Common myeloid progenitor, CD34-positive (primary cell): ENCODE measurements at places on chromosomes 3 and 15.
A peak's percentile ranks its signal among the peaks of the same experiment; 100 is the strongest.

- no peak overlapping the region for H3K27ac ChIP-seq
- H3K4me1 ChIP-seq: peaks cover 15% of the 10 kb centered on the region
- no peaks in the 10 kb centered on the region for H3K27me3 ChIP-seq
- no peak for DNase-seq
- peaks cover 8% of the 10 kb centered on the region for H3K36me3 ChIP-seq
Observed at GRCh38 chr3:195208183-195208582, 62.8 kb downstream of the XXYLT1 start.

- DNase-seq: no peak
- H3K27me3 ChIP-seq: no peaks in the 10 kb centered on the region
- no peaks in the 10 kb centered on the region for H3K4me1 ChIP-seq
- no peak overlapping the region for H3K27ac ChIP-seq
Observed at GRCh38 chr3:123262226-123262625, 60.5 kb downstream of the SEC22A start.

- no peaks in the 10 kb centered on the region for H3K27me3 ChIP-seq
- H3K36me3 ChIP-seq: no peaks in the 10 kb centered on the region
- H3K4me1 ChIP-seq: no peaks in the 10 kb centered on the region
- DNase-seq: no peak
- no peak overlapping the region for H3K27ac ChIP-seq
Observed at GRCh38 chr15:58453931-58454793, 22.4 kb downstream of the LIPC start.

- no peaks in the 10 kb centered on the region for H3K4me1 ChIP-seq
- DNase-seq: no peak
- no peak overlapping the region for H3K4me3 ChIP-seq
- H3K27ac ChIP-seq: no peak overlapping the region
Observed at GRCh38 chr3:116639641-116640040, 69.9 kb upstream of the TUSC7 start.

DNA sequence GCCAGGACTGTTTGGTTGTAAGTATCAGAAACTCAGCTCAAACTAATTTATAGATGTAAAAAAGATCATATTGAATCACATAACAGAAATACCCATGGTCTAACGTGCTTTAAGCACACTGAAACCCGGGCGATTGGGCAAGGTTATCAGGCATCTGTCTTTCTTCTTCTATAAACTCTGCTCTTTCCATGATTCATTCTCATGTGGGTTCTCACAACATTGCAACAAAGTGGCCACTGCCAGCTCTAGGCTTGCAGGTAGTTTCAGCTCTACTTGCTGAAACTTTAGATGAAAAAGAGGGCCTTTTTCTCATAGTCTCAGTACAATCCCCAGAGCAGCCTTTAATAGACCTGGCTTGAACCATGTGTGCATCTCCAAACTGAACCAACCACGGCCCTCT lies 456.1 kb downstream of the MFSD1 start:
- no peaks in the 10 kb centered on the region for H3K36me3 ChIP-seq
- H3K4me1 ChIP-seq: no peaks in the 10 kb centered on the region
- H3K27ac ChIP-seq: no peak overlapping the region
- no peak for DNase-seq

DNA sequence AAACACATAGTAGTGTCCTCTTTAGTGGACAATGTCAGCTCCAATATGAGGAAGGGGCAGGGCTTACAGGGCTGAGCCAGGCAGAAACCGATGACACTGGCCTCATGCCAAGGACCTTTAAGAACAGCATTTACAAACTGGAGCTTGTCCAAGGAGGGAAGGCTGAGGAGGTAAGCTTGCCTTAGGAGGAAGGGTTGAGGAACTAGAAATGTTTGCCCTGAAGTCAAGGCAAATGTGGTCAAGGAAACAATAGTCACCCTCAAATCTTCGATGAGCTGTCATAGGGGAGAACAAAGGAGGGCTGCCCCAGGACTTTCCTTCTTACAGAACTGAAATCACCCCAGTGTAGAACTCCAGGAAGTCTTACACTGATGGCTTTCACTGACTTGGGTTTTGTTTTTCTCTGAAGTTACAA lies 136.4 kb downstream of the LIPC start:
- H3K27ac ChIP-seq: no peak overlapping the region
- no peaks in the 10 kb centered on the region for H3K36me3 ChIP-seq
- DNase-seq: peak; percentile 52
- H3K4me3 ChIP-seq: no peak overlapping the region
- no peaks in the 10 kb centered on the region for H3K27me3 ChIP-seq
- no peaks in the 10 kb centered on the region for H3K4me1 ChIP-seq

GRCh38 chr15:79990280-79990996 lies 19.4 kb upstream of the BCL2A1 start:
- no peaks in the 10 kb centered on the region for H3K36me3 ChIP-seq
- H3K4me3 ChIP-seq: no peak overlapping the region
- H3K27me3 ChIP-seq: no peaks in the 10 kb centered on the region
- no peaks in the 10 kb centered on the region for H3K4me1 ChIP-seq

DNA sequence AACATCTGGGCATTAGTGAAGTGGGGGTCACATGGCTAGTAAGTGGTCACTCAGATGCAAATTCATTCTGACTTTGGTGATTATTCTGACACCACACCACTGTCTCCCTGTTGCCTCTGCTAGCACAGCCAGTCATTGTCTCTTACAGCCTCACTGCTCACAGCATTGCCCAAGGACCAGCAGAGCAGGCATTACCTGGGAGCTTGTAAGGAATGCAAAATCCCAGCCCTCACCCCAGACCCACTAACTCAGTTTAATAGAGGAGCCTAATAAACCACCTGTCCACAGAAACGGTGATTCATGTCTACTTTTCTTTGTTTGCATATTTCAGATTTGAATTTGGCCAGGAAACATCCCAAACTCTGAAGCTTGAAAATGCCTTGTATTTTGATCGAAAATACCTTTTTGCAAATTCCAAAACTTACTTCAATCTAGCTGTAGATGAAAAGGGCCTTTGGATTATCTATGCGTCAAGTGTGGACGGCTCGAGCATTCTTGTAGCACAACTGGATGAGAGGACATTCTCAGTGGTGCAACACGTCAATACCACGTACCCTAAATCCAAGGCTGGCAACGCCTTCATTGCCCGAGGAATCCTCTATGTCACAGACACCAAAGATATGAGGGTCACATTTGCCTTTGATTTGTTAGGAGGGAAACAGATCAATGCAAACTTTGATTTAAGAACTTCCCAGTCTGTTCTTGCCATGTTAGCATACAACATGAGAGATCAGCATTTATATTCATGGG lies 62.7 kb downstream of the GLDN start:
- no peak overlapping the region for H3K27ac ChIP-seq
- no peak for DNase-seq
- H3K36me3 ChIP-seq: no peaks in the 10 kb centered on the region
- no peaks in the 10 kb centered on the region for H3K27me3 ChIP-seq

DNA sequence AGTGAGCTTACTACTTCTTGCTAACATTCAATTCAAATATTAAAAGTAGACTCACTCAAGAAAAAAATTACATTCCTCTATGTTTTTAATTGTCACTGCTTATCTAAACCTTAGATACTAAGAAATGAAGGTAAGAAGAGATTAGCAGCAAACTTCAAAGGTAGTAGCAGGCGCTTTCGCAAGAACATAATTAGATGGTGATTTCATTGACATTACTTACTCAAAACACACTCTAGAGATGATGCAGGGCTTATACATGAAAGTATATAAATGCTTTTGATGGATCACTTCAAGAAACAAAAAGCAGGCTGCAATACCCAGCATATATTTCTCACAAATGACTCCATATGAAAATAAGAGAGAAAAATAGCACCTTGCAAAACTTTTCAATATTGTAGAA lies 86.8 kb downstream of the FSIP1 start:
- H3K27ac ChIP-seq: no peak overlapping the region
- no peaks in the 10 kb centered on the region for H3K27me3 ChIP-seq
- H3K36me3 ChIP-seq: no peaks in the 10 kb centered on the region
- DNase-seq: no peak

DNA sequence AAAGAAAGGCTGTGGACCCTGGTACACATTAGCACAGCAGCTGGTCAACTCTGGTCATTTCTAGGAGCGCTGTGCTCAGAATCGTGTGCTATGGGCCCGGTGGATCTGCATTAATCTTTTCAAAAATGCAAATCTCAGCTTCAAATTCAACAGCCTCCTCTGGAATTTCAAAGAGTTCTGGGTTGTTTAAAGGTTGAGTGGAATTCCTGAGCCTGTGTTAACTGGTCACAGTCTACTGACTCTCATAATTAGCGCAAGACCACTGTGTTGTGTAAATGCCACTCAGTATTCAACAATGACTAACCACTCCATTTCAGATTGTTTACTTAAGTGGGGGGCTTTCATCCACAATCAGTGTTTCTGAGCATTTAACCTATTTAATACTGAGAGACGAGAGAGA lies 2.7 kb upstream of the ARNT2 start:
- no peaks in the 10 kb centered on the region for H3K36me3 ChIP-seq
- H3K27ac ChIP-seq: no peak overlapping the region
- H3K4me3 ChIP-seq: no peak overlapping the region
- H3K27me3 ChIP-seq: peaks cover 72% of the 10 kb centered on the region
- H3K4me1 ChIP-seq: no peaks in the 10 kb centered on the region
- DNase-seq: no peak

GRCh38 chr15:69657626-69658025 lies 205.0 kb downstream of the RPLP1 start:
- no peak overlapping the region for H3K27ac ChIP-seq
- H3K36me3 ChIP-seq: no peaks in the 10 kb centered on the region
- no peak overlapping the region for H3K4me3 ChIP-seq
- peaks cover 3% of the 10 kb centered on the region for H3K4me1 ChIP-seq

DNA sequence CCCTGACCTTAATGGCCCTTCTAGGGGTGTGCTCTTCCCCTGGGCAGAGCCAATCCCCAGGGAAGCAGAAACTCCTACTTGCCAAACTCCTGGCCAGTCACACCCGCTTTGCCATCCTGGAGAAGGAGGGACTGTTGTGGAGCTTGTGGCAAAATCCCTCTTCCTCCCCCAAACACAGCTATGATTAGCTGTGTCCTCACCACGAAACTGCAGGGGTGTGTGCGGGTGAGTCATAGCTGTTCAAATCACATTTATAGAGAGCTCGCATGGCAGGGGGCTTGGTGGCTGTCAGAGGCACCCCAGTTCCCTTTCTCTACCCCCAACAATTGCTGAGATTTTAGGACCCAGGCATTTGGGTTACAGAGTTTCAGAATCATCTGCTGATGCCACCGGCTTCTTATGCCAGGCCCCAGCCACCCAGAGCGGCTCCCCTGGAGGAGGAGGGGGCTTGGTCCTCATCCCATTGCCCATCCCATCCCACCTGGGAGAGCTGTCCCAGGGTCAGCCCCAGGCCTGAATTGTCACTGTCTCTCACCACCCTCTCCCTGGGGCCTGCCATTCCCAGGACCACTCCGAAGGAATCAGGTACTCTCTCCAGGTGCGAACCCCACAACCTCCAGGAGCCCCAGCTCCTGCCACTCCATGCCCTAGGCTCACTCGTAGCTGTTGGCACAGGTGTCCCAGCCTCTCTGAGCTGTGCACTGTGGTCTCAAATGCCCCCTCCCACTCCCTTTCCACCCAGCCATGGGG lies 28.8 kb upstream of the MAGEF1 start:
- H3K27me3 ChIP-seq: no peaks in the 10 kb centered on the region
- no peak overlapping the region for H3K4me3 ChIP-seq
- DNase-seq: peak; percentile 7
- no peaks in the 10 kb centered on the region for H3K36me3 ChIP-seq
- H3K4me1 ChIP-seq: peaks cover 4% of the 10 kb centered on the region

DNA sequence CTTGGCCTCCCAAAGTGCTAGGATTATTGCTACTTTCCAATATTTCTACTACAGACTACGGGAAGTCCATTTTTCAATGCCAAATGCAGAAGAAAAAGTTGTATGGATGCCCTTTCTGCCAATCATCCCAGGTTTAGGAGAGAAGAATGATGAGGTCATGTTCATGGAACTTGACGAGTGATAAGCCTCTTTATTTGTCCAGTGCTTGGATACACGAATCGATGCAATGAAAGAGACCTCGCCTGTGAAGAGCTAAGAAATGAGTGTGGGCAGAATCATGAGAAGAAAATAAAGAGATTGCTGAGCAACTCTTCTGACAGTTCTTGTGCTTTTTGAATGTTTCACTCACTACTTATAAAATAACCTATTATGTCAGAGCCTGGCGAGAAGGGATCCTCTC lies 996 bp upstream of the SLC28A1 start:
- no peak overlapping the region for H3K27ac ChIP-seq
- no peaks in the 10 kb centered on the region for H3K4me1 ChIP-seq
- H3K36me3 ChIP-seq: no peaks in the 10 kb centered on the region
- DNase-seq: no peak
- H3K27me3 ChIP-seq: no peaks in the 10 kb centered on the region

- H3K4me1 ChIP-seq: peaks cover 16% of the 10 kb centered on the region
- no peak overlapping the region for H3K27ac ChIP-seq
- H3K27me3 ChIP-seq: no peaks in the 10 kb centered on the region
- peak; percentile 70 for DNase-seq
Observed at GRCh38 chr3:183587336-183587735, 31.8 kb upstream of the KLHL6 start.

DNA sequence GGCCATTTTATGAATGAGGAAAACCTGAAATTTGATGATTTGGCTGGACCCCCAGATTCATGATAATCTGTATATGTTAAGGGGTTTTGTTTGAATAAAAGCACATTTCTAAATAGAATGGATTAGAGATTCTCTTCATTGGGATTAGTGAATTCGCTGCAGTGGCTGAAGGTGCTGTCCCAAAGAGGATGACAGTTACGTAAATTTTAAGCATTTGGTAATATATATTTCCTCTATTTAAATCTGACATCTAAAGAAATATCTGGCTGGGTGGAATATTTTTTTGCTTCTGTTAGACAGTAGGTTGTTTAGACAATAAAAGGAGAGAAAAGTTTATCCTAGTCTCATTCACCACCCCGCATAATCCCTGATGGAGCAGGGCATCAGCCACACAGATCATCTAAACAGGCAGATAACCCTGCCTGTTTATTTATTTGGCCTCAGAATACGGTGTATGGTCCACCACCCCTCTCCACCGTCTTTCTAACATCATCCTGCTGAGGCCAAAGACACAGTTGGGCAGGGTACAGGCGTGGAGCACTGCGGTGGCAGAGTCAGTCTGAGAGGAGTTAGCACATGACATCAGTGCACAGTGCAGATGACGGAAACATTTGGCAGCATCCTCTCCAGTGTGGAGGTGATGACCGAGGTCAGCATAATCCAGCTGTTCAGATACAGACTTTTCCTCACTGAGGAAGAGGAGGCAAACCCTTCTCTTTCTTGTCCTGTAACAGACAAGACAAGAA lies 20.4 kb upstream of the NFKBIZ start:
- H3K36me3 ChIP-seq: no peaks in the 10 kb centered on the region
- DNase-seq: no peak

DNA sequence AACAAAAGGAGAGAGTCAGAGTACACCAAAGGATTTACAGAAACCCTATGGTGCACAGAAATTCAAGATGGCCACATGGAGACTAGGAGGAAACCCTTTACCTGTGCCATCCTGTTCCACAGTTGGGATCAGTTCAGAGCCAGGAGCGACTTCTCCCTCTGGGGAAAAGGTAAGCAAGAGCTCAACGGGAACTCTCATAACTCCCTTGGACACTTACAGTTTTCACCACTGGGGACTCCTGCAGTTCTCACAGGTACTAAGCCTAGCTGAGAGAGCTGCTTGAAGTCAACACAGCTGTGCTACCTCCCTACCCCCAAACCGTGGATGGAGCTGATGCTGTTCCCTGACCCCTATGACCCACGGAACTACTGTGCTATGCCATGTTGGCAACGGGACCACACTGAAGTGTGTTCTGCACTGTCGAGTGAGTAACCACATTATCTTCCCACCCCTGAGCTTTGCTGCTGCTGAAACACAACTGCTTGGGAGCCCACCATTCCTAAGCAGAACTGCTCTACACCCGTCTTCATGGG lies 606.8 kb downstream of the GBE1 start:
- no peak overlapping the region for H3K27ac ChIP-seq
- no peaks in the 10 kb centered on the region for H3K4me1 ChIP-seq
- no peak overlapping the region for H3K4me3 ChIP-seq
- no peaks in the 10 kb centered on the region for H3K36me3 ChIP-seq
- no peak for DNase-seq
